ENCODE measurements at places on chromosomes 16 and 17.
A peak's percentile ranks its signal among the peaks of the same experiment; 100 is the strongest.

DNA sequence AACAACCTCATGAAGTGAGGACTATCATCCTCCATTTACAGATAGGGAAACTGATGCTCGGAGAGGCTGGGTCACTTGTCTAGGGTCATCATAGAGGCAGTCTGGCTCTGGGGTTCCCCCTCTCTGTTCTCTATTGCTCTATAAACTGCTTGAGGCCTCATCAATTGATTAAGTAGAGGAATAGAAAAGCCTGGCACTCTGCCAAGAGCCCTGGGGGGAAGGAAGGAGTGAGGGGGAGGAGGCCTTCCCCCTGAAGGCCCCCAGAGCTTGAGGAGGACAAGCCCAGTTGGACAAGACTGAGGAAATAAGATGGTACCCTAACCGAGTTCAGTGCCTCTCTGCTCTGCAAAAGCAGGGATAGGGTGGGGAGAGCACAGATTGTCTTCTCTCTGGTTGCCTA, 21.0 kb downstream of the SDK2 start:
- no peak for DNase-seq

GRCh38 chr16:80620736-80621605, 80.2 kb downstream of the DYNLRB2 start:
- no peak for DNase-seq

DNA sequence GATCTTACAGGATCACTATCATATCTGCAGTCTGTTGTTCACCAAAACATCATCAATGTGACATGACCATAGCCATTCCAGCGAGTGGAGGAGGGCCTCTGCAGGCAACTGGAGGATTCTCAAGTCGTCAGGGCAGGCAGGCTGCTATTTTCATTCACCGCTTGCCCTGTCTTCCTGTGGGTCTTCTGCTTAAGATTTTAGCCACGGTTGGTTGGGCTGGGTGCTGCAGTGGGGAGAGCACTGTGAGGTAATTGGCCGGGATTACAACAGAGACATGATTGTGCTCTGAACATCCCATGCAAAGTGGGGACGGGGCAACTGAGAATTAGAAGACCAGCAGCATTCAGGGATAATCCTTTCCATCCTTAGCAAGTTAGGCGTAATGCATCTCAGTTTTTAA, 245.9 kb downstream of the CPPED1 start:
- DNase-seq, result no peak

- DNase-seq, result no peak
Measured at GRCh38 chr16:21166561-21166961, 8.1 kb downstream of the LDAF1 start.

GRCh38 chr16:66097751-66098150, 268.7 kb upstream of the CDH5 start:
- DNase-seq, result no peak

DNA sequence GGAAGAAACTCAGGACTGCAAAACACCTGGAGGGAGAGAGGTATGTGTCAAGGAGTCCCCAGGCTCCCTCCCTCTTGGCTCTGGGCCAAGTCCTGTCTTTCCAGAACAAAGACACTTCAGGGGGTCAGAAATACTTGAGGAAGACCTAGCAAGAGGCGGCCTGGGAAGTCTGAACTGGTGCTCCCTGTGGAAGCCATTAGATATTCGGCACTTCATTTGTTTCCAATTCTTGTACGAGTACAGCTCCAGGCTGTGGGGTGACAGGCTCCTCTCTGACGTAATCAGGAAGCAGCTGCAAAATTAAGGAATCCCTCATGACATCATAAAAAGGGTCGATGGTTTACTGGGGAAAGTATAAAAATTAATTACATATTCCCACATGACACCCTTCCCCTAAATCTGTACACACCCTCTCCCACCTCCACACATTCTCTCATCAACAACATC, 108.7 kb downstream of the SMG6 start:
- DNase-seq, result no peak

DNA sequence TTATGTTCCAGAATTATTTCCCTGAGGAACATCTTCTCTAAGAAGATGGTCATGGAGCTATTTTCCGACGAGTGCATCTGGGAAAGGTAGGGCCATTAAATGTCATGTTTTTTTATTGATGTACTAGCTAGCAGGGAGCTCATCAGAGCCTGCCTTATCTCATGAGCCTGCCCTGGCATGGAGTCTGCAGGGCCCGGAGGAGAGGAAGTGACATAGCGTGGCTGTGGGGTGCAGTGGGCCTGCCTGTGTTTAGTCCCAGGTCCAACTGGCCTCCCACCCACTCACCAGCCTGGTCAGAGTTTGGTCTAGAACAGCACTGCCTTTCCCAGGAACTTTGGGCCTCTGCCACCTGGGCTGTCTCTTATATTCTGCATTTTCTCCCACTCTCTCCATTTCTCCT, 389.8 kb downstream of the SNX29 start:
- DNase-seq, result no peak

DNA sequence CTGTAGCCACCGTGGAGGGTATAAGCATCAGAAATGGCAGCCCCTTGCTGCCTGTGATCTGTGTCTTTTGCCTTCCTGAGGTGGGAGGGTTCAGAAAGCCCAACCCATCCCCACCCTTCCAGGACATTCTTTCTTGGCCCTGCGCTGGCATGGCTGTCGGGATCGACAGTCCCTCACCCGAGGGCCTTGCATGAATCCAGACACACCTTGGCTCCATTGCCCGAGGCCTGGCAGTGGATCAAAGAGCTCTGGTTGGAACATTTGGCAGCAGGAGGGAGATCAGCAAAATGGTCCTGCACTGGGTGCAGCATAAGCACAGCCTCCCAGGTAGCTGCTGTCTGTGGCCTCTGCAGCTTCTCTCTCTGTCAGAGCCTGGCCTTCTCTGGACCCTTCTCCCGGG, 246.6 kb upstream of the MAF start:
- DNase-seq, result no peak

DNA sequence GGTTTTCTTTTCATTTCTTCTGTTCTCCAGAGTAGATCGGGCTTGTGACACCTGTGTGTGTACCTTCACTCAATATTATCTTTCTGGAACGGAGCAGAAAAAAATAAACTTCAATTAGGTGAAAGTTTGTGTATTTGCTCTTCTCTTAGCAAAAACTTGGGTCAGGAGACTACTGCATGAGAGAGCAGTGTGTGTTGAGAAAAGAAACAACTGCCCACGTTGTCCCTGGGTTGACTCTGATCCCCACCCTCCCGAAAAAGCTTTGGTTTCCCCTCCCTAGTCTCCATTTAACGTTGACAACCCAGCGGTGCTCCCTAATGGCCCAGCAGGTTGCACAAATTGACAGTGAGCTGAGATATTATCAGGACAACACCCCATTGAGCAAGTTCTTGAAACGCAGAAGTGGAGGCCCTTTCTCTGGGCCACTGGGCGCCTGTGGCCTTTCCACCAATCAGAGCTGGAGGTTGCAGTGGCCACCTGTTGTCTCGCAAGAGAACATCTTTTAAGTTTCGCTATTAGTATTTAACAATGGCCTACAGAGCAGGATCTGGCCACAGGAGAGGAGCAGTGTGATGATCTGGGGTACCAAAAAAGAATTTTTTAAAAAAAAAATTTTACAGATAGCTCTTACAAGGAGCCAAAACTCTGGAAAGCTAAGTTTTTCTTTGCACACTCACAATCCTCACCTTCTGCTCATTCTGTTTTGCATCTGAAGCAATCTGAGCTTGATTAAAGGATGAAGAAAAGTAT, 1.5 kb upstream of the TOX3 start:
- DNase-seq, result no peak

DNA sequence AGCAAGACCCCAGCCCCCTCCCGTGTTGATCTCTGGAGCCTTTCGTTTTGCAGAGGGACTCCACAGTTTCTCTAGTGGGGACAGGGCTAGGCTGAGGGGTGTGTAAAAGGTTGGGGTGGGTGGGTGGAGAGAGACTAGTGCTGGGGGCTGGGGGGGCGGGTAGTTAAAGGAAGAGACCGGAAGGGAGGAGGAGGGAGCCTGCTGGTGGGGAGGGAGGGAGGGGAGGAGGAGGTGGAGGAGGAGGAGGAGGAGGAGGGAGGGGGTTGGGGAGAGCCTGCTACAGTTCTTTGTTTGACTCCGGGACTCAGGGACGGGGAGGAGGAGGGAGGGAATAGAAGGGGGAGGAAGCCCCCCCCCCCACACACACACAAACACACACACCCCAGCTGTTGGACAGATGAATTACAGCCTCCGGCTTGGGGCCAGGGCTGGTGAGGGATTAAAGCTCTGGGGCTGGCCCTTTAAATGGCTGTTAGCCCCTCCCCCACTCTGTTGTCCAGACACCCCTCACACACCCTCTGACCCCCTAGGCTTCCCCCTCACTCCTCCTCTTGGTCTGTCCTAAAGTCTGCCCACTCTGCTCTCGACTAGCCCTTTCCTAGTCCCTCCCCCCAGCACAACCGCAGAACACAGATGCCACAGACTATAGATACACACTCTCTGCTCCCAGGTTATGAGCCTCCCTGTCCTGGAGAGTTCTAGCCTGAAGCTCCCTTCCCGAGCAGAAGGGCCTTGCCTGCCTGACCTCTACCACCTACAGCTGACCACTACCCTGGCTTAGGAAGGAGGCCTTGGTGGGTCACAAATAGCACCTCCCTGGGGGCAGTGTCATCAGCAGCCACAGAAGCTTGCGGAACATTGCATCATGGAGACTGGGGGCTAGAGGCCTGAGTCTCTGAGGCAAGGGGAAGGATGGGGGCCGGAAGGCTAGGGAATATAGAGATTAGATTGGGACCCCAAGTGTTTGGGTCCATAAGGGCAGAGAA, 4.4 kb downstream of the KDM6B start:
- DNase-seq, result no peak

- DNase-seq, result peak; percentile 60
Measured at GRCh38 chr17:31508288-31509094, 117.0 kb downstream of the RAB11FIP4 start.

DNA sequence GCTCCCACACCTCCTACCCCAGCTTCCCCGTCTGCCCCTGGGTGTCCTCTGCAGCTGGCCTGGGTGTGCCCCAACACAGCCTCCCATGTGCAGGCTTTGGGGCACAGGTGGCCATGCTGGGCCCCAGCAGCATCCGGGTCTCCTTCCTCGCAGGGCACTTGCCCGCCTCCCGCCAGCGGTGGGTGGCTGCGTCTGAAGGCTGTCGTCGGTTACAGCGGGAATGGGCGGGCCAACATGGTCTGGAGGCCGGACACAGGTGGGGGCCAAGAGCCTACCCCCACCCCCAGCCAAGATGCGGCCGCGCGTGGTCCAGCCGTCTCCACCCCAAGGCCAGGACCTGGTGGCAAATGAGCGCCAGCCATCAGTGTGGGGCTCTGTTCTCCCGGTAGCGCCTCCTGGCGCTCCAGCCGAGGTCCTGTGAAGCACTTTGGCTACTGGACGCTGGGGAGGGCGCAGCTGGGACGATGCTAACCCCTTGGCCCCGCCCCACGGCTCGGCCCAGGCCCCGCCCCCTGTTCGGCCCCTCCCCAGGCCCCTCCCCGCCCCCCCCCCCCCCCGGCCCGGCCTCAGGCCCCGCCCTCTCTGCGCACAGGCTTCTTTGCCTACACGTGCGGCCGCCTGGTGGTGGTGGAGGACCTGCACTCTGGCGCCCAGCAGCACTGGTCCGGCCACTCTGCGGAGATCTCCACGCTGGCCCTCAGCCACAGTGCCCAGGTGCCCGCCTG, 7.3 kb upstream of the RHOT2 start:
- DNase-seq, result peak; percentile 53

DNA sequence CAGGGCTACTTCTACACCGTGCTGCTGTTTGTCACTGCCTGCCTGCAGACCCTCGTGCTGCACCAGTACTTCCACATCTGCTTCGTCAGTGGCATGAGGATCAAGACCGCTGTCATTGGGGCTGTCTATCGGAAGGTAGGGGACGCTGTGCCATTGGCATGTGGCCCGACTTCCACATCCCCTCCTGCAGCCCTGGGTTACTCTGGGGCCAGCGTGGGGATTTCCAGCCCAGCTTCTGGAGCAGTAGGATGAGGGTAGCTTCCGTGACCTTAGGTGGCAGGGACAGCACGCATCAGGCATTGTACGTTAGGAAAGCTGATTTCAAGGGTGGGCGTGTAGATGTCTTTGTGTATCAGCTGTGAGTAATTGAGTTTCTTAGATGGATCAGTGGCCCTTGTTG, 96.5 kb downstream of the ABCC1 start:
- no peak for DNase-seq

DNA sequence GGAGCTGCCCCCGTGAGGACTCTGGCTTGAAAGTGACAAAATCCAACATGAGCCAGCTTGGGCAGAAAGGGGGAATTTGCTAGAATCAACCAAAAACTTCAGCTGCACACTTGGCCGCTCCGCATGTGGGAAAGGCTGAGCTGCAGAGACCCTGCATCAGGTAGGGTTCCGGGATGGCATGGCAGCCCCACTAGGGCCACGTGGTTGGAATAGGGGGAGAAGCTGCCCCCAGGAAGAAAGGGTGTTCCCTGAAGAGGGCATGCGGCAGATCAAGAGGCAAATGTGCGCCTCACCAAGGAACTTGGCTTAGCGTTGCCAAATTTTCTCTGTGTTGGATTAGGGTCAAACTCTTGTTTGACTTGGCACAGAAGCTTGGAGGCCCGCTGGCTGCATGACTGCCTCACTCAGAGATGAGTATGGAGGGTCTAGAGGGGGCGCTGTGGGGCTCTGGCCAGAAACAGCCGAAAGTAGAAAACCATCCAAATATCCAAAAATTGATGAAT, 29.2 kb upstream of the WFIKKN2 start:
- no peak for DNase-seq

DNA sequence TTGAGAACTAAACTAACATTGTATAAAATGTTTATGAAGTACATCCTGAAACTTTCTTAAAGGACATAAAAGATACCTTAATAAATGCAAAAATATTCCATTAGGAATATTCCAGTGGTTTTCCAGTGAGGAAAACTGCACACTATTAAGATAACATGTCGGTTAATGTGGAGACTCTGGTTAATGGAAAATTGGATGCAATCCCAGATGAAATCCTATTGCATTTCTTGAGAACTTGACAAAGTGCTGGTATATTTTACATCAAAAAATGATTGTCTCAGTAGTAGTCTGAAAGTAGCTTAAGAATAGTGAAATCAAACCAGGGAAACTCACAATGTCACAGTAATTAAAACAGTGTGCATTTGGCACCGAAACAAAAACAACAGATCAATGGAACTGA, 202.5 kb upstream of the MON1B start:
- DNase-seq, result no peak

GRCh38 chr16:79334127-79334526, 266.4 kb downstream of the MAF start:
- DNase-seq, result no peak

DNA sequence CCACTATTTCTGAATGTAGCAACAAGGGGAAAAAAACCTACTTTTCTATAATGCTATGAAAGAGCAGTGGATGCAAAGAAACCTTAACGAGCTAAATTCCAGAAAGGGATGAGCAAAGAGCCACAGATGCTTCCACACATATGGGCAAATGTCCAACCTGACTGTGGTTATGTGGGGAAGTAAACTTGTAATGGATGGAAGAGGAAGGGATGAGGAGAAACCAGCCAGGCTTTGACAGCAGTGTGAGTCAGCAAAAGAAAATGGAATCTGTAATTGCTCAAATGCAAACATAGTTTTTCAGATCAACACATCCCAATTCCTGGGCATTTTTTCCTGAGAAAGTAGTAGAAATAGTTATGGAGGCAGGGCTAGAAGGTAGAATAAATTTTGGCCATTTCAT, 204.8 kb upstream of the CPHXL start:
- no peak for DNase-seq

GRCh38 chr17:44912763-44913544, 2.3 kb downstream of the GFAP start:
- DNase-seq, result no peak
